Thymus (tissue), 14 donors: ENCODE measurements at places on chromosomes 1 and 21. TPM values are rescaled to one million over a fixed set of nuclear protein-coding genes. Genes with fewer than 3 reads are reported as not detected.

The KMO gene
- 0.94 TPM for total RNA-seq

The CHD5 gene
- 0.28 TPM for total RNA-seq

The OPRD1 gene
- 0.05 TPM for total RNA-seq

The WLS gene
- 9.9 TPM for total RNA-seq

The KCNN3 gene
- total RNA-seq, result 1.8 TPM

The SHISAL2A gene
- total RNA-seq, result 0.61 TPM

The NFASC gene
- total RNA-seq, result 0.14 TPM

The RNU1-2 gene
- 17,380 TPM for total RNA-seq

The PPOX gene
- total RNA-seq, result 19.9 TPM

The PLA2G2A gene
- total RNA-seq, result 0.28 TPM

The TAS1R1 gene
- total RNA-seq, result not detected

- H3K4me3 ChIP-seq, result peak overlapping the region; percentile 51
- H3K4me1 ChIP-seq, result peaks cover 55% of the 10 kb centered on the region
- H3K36me3 ChIP-seq, result no peaks in the 10 kb centered on the region
- H3K27ac ChIP-seq, result peak overlapping the region; percentile 93
- no peak for DNase-seq
Observed at GRCh38 chr21:41369920-41370839, 8.4 kb downstream of the MX2 start.

DNA sequence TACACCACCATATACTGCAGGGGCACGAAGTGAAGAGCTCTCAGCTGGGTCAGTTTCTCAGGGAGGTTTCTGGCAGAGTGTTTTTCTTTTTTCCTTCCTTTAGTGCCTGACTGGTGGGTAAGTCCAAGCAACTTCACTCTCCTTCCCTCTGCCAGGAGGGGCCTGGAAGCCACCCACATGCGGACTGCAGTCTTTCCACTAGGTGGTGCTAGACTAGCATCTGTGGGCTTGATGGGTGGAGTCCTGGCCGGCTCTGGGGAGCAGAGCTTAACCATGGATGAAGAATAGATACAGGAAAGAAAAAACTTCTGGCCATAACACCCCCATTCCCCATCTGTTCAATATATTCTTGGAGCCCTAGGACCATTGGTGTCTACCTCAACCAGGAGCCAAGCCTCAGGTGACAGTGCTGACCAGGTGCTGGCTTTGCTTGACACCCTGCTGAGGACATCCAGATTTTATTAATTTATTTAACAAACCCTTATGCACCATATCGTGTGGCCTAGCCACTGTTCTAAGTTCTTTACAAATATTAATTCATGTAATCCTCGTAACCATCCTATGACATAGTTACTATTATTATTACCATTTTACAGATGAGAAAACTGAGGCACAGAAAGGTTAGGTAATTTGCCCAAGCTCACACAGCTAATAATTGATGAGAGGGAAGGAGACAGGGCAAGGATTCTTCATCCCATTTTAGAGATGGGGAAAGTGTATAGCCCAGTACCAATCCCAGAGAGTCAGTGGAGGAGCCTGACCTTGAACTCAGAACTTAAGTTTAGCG lies 126.7 kb upstream of the CSF3R start:
- H3K4me3 ChIP-seq, result no peak overlapping the region
- no peaks in the 10 kb centered on the region for H3K27me3 ChIP-seq
- no peaks in the 10 kb centered on the region for H3K4me1 ChIP-seq
- no peak for DNase-seq

DNA sequence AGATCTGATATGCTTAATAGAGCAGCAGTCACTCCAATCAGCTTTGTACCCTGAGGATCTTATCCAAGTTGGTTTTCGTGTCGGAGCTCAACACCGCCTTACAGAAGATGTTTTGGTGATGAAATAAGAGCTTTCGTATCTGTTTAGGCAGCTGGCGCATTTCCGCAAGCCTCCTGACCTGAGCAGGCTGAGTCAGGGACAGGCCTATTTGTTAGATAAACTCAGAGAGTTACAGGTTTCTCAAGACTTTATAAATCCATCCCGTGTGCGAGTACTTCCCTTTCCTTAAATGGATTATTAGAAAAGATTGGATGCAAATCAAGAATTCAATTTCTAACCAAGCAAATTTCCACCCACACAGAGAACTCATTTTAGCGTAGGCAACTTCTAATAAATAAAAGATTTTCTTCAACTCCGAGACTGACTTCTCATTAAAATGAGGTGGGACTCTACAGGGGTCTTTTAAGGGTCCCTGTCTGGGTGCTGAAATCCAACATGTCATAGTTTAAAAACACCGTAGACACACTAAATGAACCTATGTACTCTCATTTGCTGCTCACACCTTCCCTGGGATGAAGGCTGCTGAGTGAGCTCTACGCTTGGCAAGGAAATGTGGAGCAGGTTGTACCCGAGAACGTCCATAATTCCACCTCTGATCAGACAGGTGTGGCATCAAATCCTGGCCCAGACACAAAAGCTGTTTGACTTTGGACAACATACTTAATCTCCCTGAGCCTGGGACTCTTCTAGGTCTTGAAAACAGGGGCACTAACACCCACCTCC lies 106.9 kb upstream of the F3 start:
- H3K4me1 ChIP-seq, result no peaks in the 10 kb centered on the region
- DNase-seq, result no peak
- no peaks in the 10 kb centered on the region for H3K27me3 ChIP-seq
- H3K4me3 ChIP-seq, result no peak overlapping the region
- H3K36me3 ChIP-seq, result no peaks in the 10 kb centered on the region

- H3K4me1 ChIP-seq, result peaks cover 10% of the 10 kb centered on the region
- DNase-seq, result no peak
- no peaks in the 10 kb centered on the region for H3K36me3 ChIP-seq
- peaks cover 22% of the 10 kb centered on the region for H3K27me3 ChIP-seq
Observed at GRCh38 chr1:9207086-9207485, 27.5 kb upstream of the H6PD start.

- no peak overlapping the region for H3K27ac ChIP-seq
- no peaks in the 10 kb centered on the region for H3K27me3 ChIP-seq
- H3K4me1 ChIP-seq, result no peaks in the 10 kb centered on the region
- H3K36me3 ChIP-seq, result no peaks in the 10 kb centered on the region
- no peak for DNase-seq
Observed at GRCh38 chr1:56983484-56983883, 17.7 kb upstream of the C8B start.

DNA sequence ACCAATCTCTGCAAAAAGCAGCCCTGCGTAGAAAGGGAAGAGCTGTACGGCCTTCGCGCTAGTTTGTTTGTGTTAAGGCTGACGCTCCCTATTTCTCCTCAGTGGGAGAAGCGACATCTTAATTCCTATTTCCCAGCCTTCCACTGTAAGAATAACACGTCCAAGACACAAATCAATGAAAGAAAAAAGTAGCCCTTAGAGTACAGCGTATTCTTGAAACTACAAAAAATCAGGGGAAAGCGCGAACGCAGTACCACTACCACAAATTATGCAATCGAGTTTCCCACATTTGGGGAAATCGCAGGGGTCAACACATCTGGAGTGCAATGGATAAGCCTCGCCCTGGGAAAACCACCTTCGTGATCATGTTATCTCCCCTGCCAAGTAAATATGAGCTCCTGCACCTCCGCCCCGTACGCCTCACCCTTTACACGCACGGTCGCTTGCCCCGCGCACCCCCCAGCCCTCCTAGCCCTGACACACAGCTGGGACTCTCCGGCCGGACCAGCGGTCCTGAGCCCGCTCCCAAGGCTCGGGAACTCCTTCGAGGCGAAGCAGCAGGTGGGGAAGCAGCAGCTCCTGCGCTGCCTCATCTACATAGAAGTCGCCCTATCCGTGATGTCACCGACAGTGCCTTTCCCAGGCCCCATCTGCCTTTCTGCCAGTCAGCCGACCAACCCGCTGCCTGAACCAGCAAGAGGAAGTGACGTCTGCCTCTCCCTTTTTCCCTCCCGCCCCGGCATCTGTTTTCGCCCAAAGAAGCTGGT lies 94.7 kb downstream of the PPIAL4G start:
- no peaks in the 10 kb centered on the region for H3K27me3 ChIP-seq
- H3K4me1 ChIP-seq, result peaks cover 13% of the 10 kb centered on the region
- H3K4me3 ChIP-seq, result peak overlapping the region; percentile 57
- peak; percentile 74 for DNase-seq
- H3K36me3 ChIP-seq, result no peaks in the 10 kb centered on the region
- peak overlapping the region; percentile 98 for H3K27ac ChIP-seq

- H3K4me1 ChIP-seq, result peaks cover 5% of the 10 kb centered on the region
- H3K27me3 ChIP-seq, result no peaks in the 10 kb centered on the region
- no peak overlapping the region for H3K27ac ChIP-seq
- H3K4me3 ChIP-seq, result no peak overlapping the region
Observed at GRCh38 chr1:212559929-212560328, 48.6 kb upstream of the ATF3 start.

DNA sequence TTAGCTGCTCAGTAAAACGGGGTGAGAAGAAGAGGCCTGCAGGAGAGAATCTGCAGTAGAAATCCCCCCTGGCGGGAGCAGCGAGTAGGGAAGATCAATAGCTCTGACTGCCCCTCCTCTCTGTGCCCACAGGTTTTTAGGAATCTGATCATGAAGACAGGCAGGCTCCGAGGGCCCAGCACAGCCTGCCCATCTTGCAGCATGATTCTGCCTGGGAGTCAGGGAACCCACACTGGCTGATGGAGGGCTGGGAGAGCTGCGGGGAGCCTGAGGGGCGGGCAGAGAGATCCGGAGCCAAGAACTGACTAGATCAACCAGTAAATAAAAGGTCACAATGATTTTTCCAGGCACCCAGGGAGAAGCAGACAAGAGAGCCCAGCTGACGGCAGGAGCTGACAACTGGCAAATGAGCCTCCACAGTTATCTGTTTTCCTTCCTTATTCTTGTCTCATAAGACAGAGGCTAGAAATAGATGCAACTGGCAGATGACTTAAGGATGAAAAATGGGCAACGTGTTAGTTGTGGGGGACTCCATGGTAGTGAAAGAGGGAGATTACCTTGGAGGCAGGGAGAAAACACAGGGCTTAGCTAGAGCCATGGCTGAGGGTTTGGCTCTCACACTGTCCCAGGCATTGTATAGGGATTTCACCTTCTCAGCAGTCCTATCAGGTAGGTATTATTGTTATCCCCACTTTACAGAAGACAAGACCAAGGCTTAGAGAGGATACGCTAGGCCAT lies 116.2 kb downstream of the PLXNA2 start:
- H3K36me3 ChIP-seq, result no peaks in the 10 kb centered on the region
- DNase-seq, result no peak
- peaks cover 6% of the 10 kb centered on the region for H3K4me1 ChIP-seq
- peaks cover 16% of the 10 kb centered on the region for H3K27me3 ChIP-seq

DNA sequence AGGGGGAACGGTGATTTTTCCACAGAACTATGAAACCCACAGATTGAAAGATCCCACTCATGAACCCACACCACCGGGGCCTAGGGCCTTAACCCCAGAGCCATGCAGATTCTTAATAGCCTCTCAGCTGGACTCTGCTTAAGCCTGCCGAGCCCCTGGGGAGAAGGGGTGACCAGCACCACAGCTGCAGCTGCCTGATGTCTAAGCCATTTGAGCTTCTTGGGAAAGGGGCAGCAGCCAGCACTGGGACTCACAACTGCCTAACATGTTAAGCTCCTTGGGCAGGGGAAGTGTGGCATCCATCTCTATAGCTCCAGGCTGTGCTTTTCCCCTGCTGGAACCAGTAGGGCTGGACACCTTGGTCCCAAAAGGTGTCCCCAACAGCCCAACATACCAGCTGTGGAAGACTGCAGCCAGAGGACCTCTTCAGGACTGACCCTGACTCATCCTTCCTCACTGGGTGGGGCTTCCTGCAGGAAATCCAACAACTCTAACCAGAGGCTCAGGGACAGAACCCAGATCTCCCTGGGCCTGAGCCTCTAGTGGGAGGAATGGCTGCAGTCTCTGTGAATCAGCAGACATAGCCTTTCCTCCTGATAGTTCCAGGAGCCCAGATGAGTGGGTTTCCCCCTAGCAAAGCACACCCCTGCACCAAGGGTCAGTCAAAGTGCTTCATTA lies 34.6 kb upstream of the FMO3 start:
- H3K36me3 ChIP-seq, result no peaks in the 10 kb centered on the region
- DNase-seq, result no peak

GRCh38 chr1:202967684-202968281 lies 726 bp upstream of the CYB5R1 start:
- H3K36me3 ChIP-seq, result peaks cover 3% of the 10 kb centered on the region
- DNase-seq, result peak; percentile 17
- H3K27ac ChIP-seq, result peak overlapping the region; percentile 71
- H3K27me3 ChIP-seq, result no peaks in the 10 kb centered on the region

- H3K36me3 ChIP-seq, result no peaks in the 10 kb centered on the region
- no peaks in the 10 kb centered on the region for H3K27me3 ChIP-seq
- H3K4me1 ChIP-seq, result no peaks in the 10 kb centered on the region
Observed at GRCh38 chr21:37342046-37342632, 24.4 kb upstream of the DYRK1A start.

GRCh38 chr1:245177071-245177900 lies 22.5 kb downstream of the KIF26B start:
- H3K27me3 ChIP-seq, result no peaks in the 10 kb centered on the region
- no peaks in the 10 kb centered on the region for H3K36me3 ChIP-seq
- no peak for DNase-seq
- H3K4me1 ChIP-seq, result no peaks in the 10 kb centered on the region
- H3K4me3 ChIP-seq, result no peak overlapping the region

- no peaks in the 10 kb centered on the region for H3K36me3 ChIP-seq
- H3K27ac ChIP-seq, result no peak overlapping the region
- no peak for DNase-seq
- no peaks in the 10 kb centered on the region for H3K27me3 ChIP-seq
- no peak overlapping the region for H3K4me3 ChIP-seq
Observed at GRCh38 chr1:72485801-72486200, 203.5 kb upstream of the NEGR1 start.

GRCh38 chr1:238469146-238469631 lies 578.5 kb upstream of the ZP4 start:
- H3K4me1 ChIP-seq, result no peaks in the 10 kb centered on the region
- no peak for DNase-seq
- H3K4me3 ChIP-seq, result no peak overlapping the region
- H3K27me3 ChIP-seq, result no peaks in the 10 kb centered on the region

DNA sequence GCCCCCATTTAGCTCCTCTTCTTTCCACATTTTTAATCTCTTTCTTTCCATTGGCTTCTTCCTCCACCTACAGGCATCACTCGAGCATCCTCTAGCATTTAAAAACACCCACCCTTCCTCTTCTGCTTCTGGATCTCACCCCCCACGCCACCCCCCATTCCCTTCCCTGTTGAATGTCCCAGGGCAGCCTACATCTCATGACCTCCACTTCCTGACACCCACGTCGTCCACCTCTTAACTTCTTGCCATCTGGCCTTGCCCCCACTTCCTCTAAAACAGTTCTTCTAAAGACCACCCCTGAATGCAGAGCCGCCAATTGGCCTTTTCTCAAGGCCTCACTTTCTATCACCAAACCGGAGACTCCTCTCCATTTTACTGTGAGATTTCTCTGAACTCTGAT lies 6.1 kb upstream of the ETNK2 start:
- no peak overlapping the region for H3K27ac ChIP-seq
- H3K4me3 ChIP-seq, result no peak overlapping the region
- no peaks in the 10 kb centered on the region for H3K27me3 ChIP-seq
- no peaks in the 10 kb centered on the region for H3K4me1 ChIP-seq

- peaks cover 9% of the 10 kb centered on the region for H3K4me1 ChIP-seq
- H3K27me3 ChIP-seq, result peaks cover 33% of the 10 kb centered on the region
- peak within 1 kb of the TSS; percentile 47 for H3K4me3 ChIP-seq
- no peak for DNase-seq
Observed at GRCh38 chr21:45981151-45982091, at the start of gene COL6A1. TSS of gene COL6A1 (plus strand) at chr21:45981770. CDS start at chr21:45981851, 81 bp downstream.
